ENCODE measurements at places on chromosomes 7 and 10.

DNA sequence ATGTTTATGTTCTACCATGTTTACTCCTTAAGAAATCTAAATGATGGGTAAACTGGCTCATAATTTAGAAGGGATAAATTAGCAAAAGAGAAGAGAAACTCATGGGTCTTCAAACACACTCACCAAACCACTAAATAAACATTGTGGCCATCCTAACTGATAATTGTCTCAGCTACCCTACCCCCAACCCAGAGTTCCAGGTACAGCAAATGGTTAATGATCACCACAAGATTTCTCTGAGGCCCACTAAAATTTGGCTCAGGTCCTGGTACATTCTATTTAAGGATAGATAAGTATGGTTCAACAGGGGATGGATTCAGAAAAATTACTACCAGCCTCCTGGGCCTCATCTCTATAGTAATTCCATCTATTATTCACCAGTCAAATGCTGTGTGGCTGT is 21.4 kb downstream of the SLC25A13 start:
- DNase-seq = no peak

DNA sequence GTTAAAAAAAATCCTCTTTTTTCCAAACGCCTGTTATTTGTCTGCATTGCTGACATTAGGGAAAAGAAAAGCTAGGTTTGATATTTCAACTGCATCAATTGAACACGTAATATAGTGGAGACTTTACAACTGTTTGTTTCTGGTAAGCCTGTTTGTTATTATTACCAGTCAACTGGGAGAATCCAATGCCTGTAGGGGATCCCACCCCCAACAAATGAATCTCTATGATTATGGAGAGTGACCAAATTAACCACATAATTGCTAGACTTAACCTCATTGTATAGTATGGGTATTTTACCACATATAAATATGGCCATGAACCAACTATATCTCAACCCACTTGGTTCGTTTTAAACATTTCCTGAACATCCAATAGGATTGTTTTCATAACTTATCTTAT is 216.1 kb downstream of the TWIST1 start:
- DNase-seq = no peak

DNA sequence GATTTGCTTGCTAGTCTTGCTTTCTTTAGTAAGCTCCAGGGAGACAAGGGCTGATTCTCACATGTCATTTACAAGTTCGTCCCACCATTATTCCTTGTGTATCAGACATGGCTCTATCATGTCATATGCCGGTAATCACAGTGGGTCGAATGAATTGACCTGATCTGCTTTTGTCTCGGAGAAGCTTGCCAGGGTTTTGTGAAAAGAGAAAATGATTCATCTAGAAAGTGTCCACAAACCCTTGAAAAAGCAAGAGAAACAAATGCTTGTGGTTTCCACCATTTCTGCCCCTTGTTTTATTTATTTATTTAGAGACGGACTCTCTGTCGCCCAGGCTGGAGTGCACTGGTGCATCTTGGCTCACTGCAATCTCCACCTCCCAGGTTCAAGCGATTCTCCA is 278.5 kb downstream of the TCF7L2 start:
- no peak for DNase-seq

- peak; percentile 26 for DNase-seq
Measured at GRCh38 chr10:103890194-103890658, 27.8 kb downstream of the STN1 start.

GRCh38 chr10:132269266-132270230 is 38.2 kb downstream of the STK32C start:
- DNase-seq = no peak

- DNase-seq = no peak
Measured at GRCh38 chr7:23105086-23105643, 420 bp upstream of the KLHL7 start.

- no peak for DNase-seq
Measured at GRCh38 chr10:132878091-132878729, 64.2 kb downstream of the CFAP46 start.

DNA sequence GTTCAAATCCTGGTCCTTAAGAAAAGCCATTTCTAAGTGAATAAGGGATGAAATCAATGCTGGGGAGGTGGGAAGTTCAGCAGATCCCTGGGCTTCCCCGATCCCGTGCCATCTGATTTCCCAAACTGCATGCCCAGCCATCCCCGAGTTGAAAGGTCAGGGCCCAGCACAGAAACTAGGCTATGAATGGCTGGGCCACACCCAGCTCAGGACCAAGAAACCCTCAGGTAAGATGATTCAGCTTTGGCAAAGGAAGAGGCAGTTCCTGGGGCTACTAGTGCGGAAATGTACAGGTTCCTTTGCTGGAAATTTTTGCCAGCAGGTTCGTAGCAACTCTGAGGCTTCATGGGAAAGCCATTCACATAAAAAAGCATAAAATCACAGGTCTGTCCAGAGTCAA is 182.7 kb downstream of the FAM107B start:
- no peak for DNase-seq

DNA sequence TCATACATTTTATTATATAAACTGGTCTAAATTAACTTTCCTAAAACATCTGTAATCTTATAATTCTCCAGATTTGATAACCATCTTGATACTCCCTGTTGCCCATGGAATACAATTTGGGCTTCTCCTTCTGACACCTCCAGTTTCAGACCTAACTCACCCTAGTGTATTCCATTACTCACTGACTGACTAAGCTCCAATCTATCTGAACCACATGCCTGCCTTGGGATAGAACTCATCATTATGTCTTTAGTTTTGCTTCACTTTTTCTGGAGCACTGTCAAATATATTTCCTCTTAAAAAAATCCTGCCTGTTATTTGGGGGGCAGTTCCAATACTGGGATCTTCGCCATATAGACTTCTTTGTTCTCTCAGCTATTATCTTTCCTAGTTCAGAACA is 4.9 kb upstream of the FOXP2 start:
- DNase-seq = no peak

DNA sequence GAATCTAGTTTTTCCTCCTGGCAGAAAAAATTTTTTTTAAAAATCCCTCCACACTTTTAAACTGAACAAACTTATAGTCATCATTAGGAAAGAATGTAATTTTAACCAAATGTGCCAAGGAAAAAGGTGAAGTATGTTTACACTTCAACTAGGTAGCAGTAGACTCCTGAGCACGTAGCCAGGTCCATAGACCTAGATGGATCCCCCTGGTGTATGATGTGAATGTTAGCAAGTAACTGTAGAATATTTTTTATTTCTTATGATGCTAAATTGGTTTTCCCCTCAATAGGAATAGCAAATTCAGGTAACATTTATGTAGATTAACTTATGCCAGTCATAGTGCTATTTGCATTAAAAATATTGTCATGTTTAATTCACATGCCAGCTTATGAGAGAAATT is 19.6 kb downstream of the CABCOCO1 start:
- no peak for DNase-seq

GRCh38 chr7:134104166-134104565 is 23.0 kb upstream of the LRGUK start:
- no peak for DNase-seq

DNA sequence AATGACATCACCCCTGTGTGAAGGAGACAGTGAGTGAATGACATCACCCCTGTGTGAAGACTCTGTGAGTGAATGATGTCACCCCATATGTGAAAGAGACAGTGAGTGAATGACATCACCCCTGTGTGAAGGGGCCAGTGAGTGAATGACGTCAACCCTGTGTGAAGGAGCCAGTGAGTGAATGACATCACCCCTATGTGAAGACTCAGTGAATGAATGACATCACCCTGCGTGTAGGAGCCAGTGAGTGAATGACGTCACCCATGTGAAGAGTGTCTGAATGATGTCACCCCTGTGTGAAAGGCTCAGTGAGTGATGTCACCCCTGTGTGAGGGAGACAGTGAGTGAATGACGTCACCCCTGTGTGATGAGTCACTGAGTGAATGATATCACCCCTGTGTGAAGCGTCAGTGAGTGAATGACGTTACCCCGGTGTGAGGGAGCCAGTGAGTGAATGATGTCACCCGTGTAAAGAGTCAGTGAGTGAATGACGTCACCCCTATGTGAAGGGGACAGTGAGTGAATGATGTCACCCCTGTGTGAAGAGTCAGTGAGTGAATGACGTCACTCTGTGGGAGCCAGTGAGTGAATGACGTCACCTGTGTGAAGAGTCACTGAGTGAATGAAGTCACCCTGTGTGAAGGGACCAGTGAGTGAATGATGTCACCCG is 478.1 kb downstream of the PTPRN2 start:
- no peak for DNase-seq

- no peak for DNase-seq
Measured at GRCh38 chr10:37479469-37479868, 354.1 kb downstream of the ANKRD30A start.

- DNase-seq = no peak
Measured at GRCh38 chr7:13032576-13032975, 345.1 kb downstream of the ARL4A start.

DNA sequence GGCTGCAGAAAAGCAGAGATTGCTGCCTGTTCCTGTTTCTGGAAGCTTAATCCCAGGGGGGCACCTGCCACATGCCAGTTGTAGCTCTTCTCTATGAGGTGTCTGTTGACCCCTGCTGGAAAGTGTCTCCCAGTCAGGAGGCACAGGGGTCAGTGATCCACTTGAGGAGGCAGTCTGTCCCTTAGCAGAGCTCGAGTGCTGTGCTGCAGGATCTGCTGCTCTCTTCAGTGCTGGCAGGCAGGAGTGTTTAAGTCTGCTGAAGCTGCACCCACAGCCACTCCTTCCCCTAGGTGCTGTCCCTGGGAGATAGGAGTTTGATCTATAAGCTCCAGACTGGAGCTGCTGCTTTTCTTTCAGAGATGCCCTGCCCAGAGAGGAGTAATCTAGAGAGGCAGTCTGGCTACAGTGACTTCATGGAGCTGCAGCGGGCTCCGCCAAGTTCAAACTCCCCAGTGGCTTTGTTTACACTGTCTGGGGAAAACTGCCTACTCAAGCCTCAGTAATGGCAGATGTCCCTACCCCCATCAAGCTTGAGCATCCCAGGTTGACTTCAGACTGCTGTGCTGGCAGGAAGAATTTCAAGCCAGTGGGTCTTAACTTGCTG is 57.6 kb upstream of the CROT start:
- no peak for DNase-seq

- DNase-seq = no peak
Measured at GRCh38 chr10:106577266-106577665, 587.2 kb downstream of the SORCS1 start.

GRCh38 chr10:369684-370448 is 234.6 kb downstream of the ZMYND11 start:
- DNase-seq = no peak

DNA sequence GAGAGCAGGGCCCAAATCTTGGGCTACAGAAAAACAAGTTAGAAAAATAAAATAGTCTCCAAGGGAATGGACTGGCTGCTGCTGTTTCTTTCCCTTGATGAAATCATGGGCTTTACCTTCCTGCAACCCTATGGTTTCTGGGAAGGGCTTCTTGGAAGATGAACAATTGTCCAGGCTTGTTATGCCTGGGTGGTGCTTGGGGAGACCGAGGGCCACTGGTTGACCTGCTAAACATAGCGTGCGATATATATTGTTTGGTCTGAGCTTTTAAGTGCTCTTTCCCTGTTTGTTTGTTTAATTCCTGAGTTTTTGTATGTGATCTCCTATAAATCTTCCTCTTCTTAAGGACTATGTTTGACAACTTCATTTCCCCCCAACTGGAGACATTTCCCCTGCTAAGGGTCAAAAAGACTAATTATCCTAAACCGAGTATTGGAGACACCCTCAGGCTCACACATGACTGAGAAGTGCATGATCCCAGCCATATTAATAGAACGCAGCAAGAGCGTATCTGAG is 37.9 kb downstream of the SLC25A28 start:
- no peak for DNase-seq

DNA sequence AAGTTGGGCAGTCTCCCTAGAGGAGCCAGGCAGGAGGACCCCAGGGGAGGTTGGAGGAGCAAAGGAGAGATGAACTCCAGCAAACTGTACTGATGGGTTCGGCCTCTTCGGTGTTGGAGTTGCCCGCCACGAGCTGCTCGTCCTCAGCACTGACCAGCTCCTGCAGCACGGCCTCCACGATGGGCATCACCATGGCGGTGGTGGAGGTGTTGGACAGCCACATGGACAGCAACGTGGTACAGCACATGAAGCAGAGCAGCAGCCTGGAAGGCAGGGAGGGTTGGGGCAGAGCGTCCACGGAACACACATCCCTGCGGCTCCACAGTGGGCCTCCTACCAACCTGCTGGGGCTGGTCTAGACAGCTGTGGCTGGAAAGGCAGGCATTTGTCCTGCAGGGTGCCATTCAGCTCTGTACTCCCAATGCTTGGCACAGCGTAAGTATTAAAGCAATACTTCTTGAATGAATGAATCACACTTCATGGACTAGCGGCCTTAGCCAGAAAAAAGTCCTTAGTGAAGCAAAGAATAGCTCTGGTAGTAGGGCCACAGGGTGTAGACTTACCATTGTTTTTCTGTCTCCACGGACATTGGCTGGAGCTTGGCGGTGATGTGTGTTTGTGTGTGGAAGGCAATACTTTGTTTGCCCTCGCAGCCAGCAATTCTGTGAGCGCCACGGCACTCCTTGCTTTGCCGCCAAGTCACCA is 21.8 kb downstream of the SLC13A4 start:
- no peak for DNase-seq

- DNase-seq = no peak
Measured at GRCh38 chr10:70169649-70170364, 507 bp downstream of the SAR1A start.

GRCh38 chr7:20514364-20514763 is 101.1 kb upstream of the ABCB5 start:
- no peak for DNase-seq

- no peak for DNase-seq
Measured at GRCh38 chr7:101792051-101792681, 25.3 kb upstream of the CUX1 start.

DNA sequence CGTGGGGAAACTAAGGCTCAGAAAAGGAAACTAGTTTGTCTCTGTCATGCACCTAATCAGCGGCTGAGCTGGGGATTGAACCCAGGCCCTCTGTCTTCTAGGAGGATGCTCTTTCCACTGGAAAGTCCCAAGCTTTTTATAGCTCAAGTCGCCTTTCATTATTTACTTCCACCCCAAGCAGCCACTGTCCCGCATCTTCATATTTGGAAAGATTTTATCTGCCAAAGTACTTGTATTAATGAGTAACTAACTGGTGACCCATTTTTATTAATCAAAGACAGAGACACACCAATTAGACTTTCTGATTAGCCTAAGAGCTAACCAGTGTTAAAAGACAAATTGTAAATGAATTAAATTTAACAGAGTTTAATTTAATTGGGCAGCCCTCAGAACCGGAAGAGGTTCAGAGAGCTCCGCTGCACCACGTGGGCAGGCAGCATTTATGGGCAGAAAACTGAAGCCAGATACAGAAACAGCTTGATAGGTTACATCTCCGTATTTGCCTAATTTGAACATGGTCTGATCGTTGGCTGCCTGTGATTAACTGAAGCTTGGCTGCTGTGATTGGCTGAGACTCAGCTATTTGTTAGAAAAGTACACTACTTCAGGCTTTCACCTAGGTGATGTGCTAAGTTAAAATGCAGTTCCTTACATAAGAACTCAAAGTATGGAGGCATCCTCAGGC is 78.5 kb upstream of the PDCD4 start:
- no peak for DNase-seq

All from NK-92 treated with Interleukin-12 subunit alpha and Interleukin-12 subunit beta, amount 100 ng/mL, for 24 hours (cell line).